Stomach (tissue), 19 donors: ENCODE measurements at places on chromosomes 7 and 10.

DNA sequence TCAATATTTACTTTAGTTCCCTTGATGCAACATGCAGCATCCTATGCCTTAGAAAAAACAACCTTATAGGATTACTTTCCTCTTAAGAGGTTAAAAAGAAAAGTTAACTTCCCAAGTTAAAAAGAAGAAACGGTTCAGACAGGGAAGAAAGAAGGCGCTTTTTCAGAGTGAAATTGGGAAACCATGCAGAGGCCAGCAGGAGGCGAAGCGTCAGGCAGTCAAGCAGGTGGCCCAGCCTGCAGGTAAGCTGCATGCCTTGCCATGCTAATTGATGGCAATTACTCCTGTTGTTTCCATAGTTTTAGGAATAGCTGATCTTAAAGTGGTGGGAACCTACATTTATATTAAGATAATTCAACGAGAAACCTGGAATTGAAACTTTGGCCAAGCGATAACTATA lies 302.6 kb upstream of the SP4 start:
- H3K36me3 ChIP-seq = no peaks in the 10 kb centered on the region
- H3K27ac ChIP-seq = no peak overlapping the region
- no peak overlapping the region for H3K4me3 ChIP-seq
- no peak for DNase-seq
- H3K27me3 ChIP-seq = no peaks in the 10 kb centered on the region

- no peak overlapping the region for H3K27ac ChIP-seq
- H3K4me3 ChIP-seq = no peak overlapping the region
- no peaks in the 10 kb centered on the region for H3K36me3 ChIP-seq
- H3K27me3 ChIP-seq = no peaks in the 10 kb centered on the region
- H3K4me1 ChIP-seq = peaks cover 5% of the 10 kb centered on the region
Observed at GRCh38 chr10:116104210-116104932, 168.6 kb downstream of the GFRA1 start.

DNA sequence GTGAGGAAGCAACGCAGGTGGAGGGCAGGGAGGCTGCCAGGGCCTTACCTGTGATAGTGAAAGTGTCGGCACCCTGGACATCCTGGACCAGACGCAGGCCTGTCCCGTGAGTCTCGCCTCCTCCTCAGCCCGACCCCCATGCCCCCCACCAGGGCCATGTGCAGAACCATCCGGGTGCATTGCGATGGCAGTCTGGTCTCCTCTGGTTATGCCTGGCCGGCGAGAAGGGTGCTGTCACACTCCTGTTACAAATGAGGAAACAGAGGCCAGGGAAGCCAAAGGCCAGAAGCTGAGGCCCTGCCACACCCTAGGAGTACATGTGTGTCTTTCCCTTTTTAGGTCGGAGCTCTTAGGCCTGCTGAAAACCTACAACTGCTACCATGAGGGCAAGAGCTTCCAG lies 7.2 kb downstream of the DEPP1 start:
- H3K27ac ChIP-seq = no peak overlapping the region
- H3K4me3 ChIP-seq = no peak overlapping the region
- peaks cover 68% of the 10 kb centered on the region for H3K4me1 ChIP-seq
- no peak for DNase-seq
- H3K36me3 ChIP-seq = peaks cover 29% of the 10 kb centered on the region
- H3K27me3 ChIP-seq = no peaks in the 10 kb centered on the region

DNA sequence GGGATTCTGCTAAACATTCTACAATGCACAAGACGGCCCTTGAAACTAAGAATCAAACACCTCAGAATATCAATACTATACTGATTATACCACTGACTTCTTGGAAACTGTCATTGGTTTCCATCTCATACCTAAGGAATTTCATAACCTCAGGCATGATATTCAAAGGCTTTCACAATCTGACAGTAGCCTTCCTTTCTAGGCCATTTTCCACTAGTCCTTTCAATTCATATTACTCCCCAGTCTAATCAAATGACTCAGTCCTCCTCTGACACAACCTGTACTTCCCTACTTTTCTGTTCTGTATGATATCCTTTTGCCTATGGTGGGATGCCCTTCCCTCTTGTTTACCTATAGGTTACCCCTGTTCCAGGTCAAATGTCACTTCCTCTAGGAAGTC lies 48.3 kb downstream of the CSTF2T start:
- no peak overlapping the region for H3K27ac ChIP-seq
- H3K4me1 ChIP-seq = no peaks in the 10 kb centered on the region
- no peaks in the 10 kb centered on the region for H3K27me3 ChIP-seq
- no peak overlapping the region for H3K4me3 ChIP-seq
- H3K36me3 ChIP-seq = no peaks in the 10 kb centered on the region

- peak overlapping the region; percentile 91 for H3K27ac ChIP-seq
- H3K4me1 ChIP-seq = peaks cover 50% of the 10 kb centered on the region
- peak; percentile 93 for DNase-seq
- H3K36me3 ChIP-seq = no peaks in the 10 kb centered on the region
- H3K27me3 ChIP-seq = no peaks in the 10 kb centered on the region
- H3K4me3 ChIP-seq = no peak overlapping the region
Observed at GRCh38 chr7:44639671-44640321, 33.4 kb downstream of the OGDH start.

DNA sequence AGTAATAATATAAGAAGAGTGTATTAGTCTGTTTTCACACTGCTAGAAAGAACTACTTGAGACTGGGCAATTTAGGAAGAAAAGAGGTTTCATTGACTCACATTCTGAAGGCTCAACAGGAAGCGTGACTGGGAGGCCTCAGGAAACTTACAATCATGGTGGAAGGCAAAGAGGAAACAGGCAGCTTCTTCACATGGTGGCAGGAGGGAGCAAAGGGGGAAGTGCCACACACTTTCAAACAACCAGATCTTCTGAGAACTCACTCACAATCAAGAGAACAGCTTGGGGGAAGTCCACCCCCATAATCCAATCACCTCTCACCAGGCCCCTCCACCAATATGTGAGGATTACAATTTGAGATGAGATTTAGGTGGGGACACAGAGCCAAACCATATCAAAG lies 212.5 kb upstream of the HDAC9 start:
- no peaks in the 10 kb centered on the region for H3K36me3 ChIP-seq
- no peaks in the 10 kb centered on the region for H3K4me1 ChIP-seq
- no peak overlapping the region for H3K4me3 ChIP-seq
- no peaks in the 10 kb centered on the region for H3K27me3 ChIP-seq
- DNase-seq = no peak

DNA sequence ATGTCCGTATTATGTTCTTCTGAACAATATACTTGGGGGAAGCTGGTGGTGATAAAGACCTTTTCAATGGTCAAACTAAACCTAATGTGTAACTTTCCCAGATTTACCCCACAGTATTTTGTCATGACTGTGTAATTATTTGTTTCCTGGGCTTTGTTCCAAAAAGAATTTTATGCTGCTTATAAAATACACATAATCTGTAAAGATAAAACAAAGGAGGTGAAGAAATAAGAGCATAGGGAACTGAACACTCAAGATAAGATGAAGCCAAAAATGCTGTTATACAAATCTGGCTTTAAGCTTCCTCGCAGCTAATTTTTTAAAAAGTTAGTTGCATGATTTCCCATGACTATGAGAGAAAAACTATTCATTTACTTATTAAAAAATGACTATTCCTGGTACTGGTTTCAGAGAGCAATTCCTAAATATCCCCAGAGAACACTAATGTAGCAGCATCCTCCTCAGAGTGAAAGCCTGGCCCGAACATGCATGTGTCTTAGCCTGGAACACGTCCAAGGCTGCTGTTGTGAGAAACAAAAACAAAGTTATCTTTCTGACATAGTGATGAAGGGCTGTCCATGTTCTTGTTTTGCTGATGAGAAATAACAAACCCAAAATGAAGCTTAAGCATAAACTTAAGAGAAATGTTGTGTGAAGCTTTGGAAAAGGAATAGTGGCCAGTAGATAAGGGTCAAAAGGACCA lies 33.9 kb downstream of the MALSU1 start:
- peaks cover 43% of the 10 kb centered on the region for H3K4me1 ChIP-seq
- peaks cover 33% of the 10 kb centered on the region for H3K27me3 ChIP-seq
- H3K4me3 ChIP-seq = no peak overlapping the region
- DNase-seq = no peak
- H3K27ac ChIP-seq = peak overlapping the region; percentile 50

DNA sequence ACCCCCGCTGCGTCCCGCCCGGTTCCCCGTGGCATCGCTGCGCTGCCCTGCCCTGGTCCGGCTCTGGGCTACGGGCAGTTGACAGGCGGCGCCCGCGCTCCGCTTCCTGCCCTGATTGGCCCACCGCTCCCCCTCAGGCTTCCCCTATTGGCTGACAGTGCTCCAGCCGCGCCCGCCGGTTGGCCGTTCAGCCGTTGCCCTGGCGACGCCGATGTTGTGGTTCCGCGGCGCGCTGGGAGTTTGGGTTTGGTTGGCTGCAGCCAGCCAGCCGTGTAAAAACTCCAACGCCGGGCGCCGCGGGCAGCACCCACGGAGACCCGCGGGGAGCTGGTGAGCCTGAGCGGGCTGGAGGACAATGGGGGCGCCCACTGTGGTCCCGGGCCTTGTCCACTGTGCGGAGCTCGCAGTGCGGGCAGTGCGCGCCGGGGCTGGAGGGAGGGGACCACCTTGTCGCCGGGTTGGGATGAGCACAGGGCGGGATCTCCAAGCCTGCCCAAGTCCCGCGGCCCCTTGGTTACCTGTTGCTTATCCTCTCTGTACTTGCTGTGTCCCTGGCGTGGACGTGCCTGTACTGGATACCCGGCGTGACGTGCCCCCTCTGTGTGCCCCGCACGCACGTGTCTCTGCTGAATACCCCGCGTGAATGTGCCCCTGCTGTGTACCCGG lies at the start of gene C7orf57:
Gene C7orf57, plus strand, starts transcription at position 243 of the 666 bp plus-strand sequence. CDS start 766 bp downstream, outside the sequence.
- H3K27me3 ChIP-seq = no peaks in the 10 kb centered on the region
- peak; percentile 96 for DNase-seq
- peaks cover 9% of the 10 kb centered on the region for H3K4me1 ChIP-seq
- peak within 1 kb of the TSS; percentile 73 for H3K4me3 ChIP-seq
